ENCODE measurements at places on chromosomes 4 and X. TPM values are rescaled to one million over a fixed set of nuclear protein-coding genes. Genes with fewer than 3 reads are reported as not detected.

Gene TGIF2LX
- total RNA-seq: not detected

Gene RPL10
- total RNA-seq: 2,181 TPM

DNA sequence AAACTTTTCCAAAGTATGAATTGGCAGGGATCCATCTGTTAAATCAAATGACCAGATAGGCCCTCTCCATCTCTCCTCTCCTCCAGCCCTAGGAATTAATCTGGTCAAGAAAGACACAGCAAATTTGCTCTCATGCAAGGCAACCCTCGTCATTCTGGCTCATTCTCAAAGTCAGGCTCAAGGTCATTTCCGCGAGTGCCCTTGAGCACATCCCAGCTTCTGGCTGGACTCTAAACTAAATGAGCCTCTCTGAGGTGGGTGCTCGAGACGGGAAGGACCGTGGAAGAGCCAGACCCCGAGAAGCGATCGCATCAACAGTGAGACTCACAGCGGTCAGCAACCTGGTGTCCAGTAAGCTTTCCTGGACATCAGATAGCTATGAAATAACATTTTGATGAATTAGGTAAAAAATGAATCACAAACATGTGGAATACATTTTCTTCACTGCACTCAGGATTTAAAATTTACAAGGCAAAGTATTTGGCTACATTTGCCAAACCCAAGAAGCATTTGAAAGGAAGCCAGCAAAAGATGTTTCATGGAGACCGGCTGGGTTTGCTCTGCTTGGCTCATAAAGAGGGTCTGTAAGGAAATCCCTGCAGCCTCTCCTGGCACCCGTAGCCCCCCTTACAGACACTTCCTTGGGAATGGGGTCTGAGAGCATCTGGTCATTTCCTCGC is 121.0 kb downstream of the ENPP6 start:
- DNase-seq: no peak

- DNase-seq: no peak
These were observed 10.4 kb downstream of the MED28 start for GRCh38 chr4:17624821-17625220.

DNA sequence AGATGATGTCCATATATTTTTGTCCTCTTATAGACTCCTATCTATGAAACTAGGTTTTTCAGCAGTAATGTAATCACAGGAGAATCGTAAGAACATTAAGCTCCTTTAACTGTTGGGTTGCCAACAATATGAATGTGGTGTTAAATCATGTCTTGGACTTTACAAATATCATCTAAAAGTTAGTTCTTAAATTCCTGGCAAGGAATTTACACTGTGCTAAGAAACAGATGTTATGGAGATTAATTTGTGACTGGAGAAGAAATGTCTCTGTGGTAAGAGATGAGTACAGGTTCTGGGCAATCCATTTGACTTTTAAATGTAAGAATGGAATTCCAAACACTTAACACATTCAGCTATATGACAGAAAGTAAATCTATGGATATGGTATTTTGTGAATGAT is 34.6 kb downstream of the CNKSR2 start:
- no peak for DNase-seq

DNA sequence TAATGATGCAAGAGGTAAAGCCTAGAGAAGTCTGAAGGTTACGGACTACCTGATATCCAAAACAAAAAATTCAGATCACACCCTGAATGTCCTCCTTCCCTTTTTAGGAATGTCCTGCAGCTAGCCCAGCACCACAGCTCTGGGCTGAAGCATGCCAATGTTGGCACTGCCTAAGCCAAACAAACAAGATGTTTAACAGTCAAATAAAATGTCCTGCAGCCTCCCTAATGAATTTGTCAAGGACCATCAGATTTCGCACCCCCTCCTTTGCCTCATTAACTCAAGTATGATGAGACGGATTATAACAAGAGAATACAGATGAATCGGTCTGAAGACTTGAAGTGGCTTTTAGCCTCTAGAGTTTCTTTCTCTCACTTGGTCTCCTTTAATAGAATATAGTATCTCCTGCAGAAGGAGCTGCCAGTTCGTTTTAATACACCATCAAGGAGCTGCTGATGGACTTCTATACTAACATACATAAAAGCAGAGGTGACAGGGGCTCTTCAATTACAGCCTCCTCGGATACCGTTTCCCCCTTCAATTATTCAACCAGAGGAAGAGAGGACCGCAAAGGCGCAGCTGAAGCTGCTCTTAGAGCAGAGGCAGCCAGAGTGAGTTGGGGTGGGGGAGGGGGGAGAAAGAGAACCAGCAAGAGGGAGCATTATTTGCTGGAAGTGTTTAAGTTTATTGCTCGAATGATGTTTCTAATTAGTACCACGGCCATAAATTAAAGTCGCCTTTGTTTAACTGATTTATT is 3.0 kb upstream of the MAB21L2 start:
- DNase-seq: no peak

- DNase-seq: peak; percentile 21
These were observed 26.4 kb downstream of the GRIA2 start for GRCh38 chr4:157246964-157247363.

DNA sequence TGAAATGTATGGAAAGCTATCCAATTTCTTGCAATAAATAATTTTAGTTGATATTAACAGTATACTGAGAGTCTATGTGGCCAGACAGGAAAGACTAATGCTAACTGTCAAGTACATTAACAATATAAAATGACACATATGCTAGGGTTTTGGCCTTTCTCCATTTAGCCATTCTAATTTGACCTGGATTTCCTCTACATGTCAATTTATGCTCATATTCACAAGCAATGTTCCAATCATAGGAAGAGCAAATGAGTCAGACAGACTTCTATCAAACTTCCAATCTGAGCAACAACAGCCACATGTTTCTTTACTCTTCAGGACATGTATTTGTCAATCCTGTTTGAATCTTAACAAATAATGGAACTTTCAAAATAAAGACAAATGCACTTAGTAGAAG is 53.6 kb downstream of the CORIN start:
- no peak for DNase-seq

GRCh38 chr4:68655764-68656444 is 14.5 kb downstream of the UGT2B15 start:
- no peak for DNase-seq

- DNase-seq: no peak
These were observed 12.3 kb upstream of the GNPDA2 start for GRCh38 chr4:44738615-44739014.

GRCh38 chr4:17805580-17806155 is 4.9 kb downstream of the DCAF16 start:
- DNase-seq: no peak

- DNase-seq: no peak
These were observed 134.3 kb downstream of the TEX11 start for GRCh38 chrX:70774223-70774622.

GRCh38 chrX:17525266-17525665 is 150.3 kb downstream of the NHS start:
- DNase-seq: no peak

Gene UVSSA
- total RNA-seq: 6.5 TPM
